ENCODE measurements at places on chromosomes 3 and 15. TPM values are rescaled to one million over a fixed set of nuclear protein-coding genes. Genes with fewer than 3 reads are reported as not detected.

CILP gene
- polyA plus RNA-seq: 0.76 TPM

LAMB2 gene
- polyA plus RNA-seq: 200 TPM

XCR1 gene
- not detected for polyA plus RNA-seq

GRCh38 chr3:15217841-15218267, 11.8 kb downstream of the CAPN7 start:
- no peak overlapping the region for H3K27ac ChIP-seq
- DNase-seq: no peak
- peaks cover 31% of the 10 kb centered on the region for H3K4me1 ChIP-seq
- no peaks in the 10 kb centered on the region for H3K27me3 ChIP-seq
- H3K4me3 ChIP-seq: no peak overlapping the region
- H3K36me3 ChIP-seq: peaks cover 87% of the 10 kb centered on the region

GRCh38 chr3:52291508-52292181, 4.0 kb downstream of the GLYCTK start:
- DNase-seq: peak; percentile 69
- no peak overlapping the region for H3K4me3 ChIP-seq
- peaks cover 43% of the 10 kb centered on the region for H3K36me3 ChIP-seq
- peaks cover 25% of the 10 kb centered on the region for H3K4me1 ChIP-seq
- H3K27ac ChIP-seq: no peak overlapping the region

GRCh38 chr15:96354731-96355567, 24.4 kb downstream of the NR2F2 start:
- H3K36me3 ChIP-seq: no peaks in the 10 kb centered on the region
- H3K4me1 ChIP-seq: peaks cover 64% of the 10 kb centered on the region
- H3K4me3 ChIP-seq: peak overlapping the region; percentile 59
- H3K27me3 ChIP-seq: peaks cover 74% of the 10 kb centered on the region

- H3K27ac ChIP-seq: no peak overlapping the region
- H3K27me3 ChIP-seq: no peaks in the 10 kb centered on the region
- no peak overlapping the region for H3K4me3 ChIP-seq
- peak; percentile 35 for DNase-seq
- no peaks in the 10 kb centered on the region for H3K36me3 ChIP-seq
- no peaks in the 10 kb centered on the region for H3K4me1 ChIP-seq
Observed at GRCh38 chr3:29141197-29141917, 139.5 kb upstream of the RBMS3 start.

DNA sequence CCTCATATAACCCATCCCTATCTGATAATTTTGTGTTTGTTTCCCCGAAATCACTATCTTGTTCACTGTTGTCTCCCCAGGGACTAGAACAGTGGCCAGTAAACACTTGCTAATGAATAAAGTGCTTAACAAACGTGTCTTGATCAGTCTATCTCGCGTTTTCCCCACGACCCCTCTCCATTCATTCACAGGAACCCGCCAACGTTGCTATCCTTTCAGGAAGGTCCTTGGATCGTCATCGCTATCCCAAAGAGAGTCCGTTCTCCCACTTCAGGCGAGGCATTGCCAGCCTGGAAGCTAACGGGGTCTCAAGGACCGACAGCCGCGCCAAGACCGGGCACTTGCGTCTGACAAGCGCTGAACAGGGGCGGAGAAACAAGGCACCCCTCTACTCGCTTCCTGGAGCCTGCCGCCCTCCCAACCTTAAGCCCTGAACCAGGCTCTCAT, 344 bp downstream of the LINS1 start:
- peak overlapping the region; percentile 68 for H3K27ac ChIP-seq
- H3K27me3 ChIP-seq: no peaks in the 10 kb centered on the region
- H3K36me3 ChIP-seq: peaks cover 8% of the 10 kb centered on the region
- peak overlapping the region; percentile 81 for H3K4me3 ChIP-seq

- no peaks in the 10 kb centered on the region for H3K4me1 ChIP-seq
- H3K4me3 ChIP-seq: no peak overlapping the region
- H3K36me3 ChIP-seq: no peaks in the 10 kb centered on the region
- no peaks in the 10 kb centered on the region for H3K27me3 ChIP-seq
- DNase-seq: no peak
- H3K27ac ChIP-seq: no peak overlapping the region
Observed at GRCh38 chr3:153339065-153339464, 177.0 kb downstream of the RAP2B start.

DNA sequence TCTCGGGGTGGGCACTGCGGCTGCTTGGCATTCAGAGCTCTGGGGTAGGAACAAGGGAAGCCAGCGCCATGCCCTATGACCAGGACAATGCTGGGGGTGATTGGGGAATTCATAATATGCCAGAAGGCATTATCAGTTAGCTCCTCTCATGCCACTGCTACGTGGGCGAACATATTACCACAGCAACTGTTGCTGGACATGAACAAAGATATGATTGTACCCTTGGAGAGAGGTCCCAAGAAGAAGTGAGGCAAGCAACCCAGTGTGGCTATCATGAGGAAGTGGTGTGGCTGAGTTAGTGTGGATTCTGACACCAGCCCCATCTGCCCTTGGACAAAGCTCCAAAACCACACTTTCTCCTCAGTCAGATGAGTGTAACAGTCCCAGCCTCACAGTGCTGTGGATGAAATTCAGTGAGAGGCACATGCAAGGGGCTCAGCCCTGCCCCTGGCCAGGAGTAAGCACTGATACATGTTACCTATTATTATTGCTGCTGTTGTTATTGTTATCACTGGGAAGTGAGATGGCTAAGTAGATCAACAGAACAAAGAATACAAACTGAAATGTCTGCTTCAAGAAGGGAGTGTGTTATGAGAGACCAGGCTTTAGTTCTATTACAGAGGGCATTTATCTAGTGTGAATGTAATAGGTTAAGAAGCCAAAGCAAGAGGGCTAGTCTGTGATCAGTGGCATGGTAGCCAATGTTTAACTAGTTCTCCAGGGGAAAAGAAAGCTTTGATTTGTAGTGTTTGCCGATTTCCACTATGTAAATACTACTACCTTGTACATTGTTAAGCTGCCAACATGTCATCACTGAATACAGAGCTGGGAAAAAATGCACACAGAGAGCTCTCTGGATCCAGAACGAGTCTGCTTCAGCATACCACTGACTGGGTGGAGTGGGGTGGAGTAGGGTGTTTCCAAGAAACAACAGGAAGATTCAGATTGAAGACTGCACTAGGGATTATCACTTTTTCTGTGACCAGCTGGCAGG, 222.3 kb upstream of the EIF1B start:
- H3K4me3 ChIP-seq: no peak overlapping the region
- no peaks in the 10 kb centered on the region for H3K36me3 ChIP-seq
- peaks cover 22% of the 10 kb centered on the region for H3K4me1 ChIP-seq
- H3K27me3 ChIP-seq: no peaks in the 10 kb centered on the region
